Osteocyte (in vitro differentiated cells): ENCODE measurements at places on chromosomes 3 and 15. TPM values are rescaled to one million over a fixed set of nuclear protein-coding genes. Genes with fewer than 3 reads are reported as not detected.

DNA sequence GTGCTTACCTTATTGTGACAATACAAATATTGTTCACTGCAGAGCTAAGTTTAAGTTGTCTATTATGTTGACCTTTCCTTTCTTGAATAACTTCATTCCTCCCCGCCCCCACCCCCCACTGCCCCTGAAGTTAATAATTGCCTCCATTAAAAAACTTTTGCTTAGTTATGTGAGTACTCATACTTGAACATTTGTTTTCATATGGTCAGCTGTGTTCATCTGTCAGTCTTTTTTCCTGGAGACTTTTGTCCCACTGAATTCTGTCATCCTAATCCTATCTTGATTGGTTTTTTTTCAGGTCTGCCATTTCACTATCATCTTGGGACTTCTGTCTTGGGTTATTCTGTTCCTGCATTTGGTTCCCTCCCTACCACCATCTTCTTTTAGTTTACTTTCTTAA lies 8.5 kb downstream of the SLC25A36 start:
- no peak overlapping the region for H3K27ac ChIP-seq
- peaks cover 2% of the 10 kb centered on the region for H3K36me3 ChIP-seq
- DNase-seq = no peak
- no peaks in the 10 kb centered on the region for H3K27me3 ChIP-seq
- H3K4me1 ChIP-seq = peaks cover 36% of the 10 kb centered on the region
- no peak overlapping the region for H3K4me3 ChIP-seq

GRCh38 chr3:177563243-177563780 lies 366.0 kb upstream of the TBL1XR1 start:
- peaks cover 16% of the 10 kb centered on the region for H3K4me1 ChIP-seq
- H3K4me3 ChIP-seq = no peak overlapping the region
- no peaks in the 10 kb centered on the region for H3K36me3 ChIP-seq

- peaks cover 3% of the 10 kb centered on the region for H3K4me1 ChIP-seq
- no peak for DNase-seq
Observed at GRCh38 chr3:58222161-58222724, 11.5 kb upstream of the DNASE1L3 start.

DNA sequence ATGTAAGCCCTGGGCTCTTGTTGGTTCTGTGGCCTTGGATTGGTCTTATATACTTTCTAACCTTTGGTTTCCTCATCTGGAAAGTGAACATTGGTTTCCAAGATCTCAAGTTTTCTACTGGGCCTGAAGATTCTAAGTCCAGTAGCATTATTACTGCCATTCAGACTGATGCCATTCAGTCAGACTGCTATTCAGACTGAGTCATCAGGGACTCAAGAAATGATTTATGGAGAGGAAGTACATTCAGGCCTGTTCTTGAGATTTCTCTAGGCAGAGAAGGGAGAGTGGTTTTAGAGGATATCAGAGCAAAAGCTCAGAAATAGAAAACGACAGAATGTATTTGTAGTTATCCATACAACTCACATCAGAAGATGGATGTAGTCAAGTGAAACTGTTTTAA lies 557.2 kb downstream of the NR2F2 start:
- H3K4me1 ChIP-seq = peaks cover 12% of the 10 kb centered on the region
- H3K27ac ChIP-seq = no peak overlapping the region
- no peak for DNase-seq
- no peaks in the 10 kb centered on the region for H3K36me3 ChIP-seq

- DNase-seq = no peak
- H3K4me1 ChIP-seq = no peaks in the 10 kb centered on the region
- H3K27me3 ChIP-seq = no peaks in the 10 kb centered on the region
- H3K27ac ChIP-seq = no peak overlapping the region
Observed at GRCh38 chr3:133277813-133278212, 122.0 kb upstream of the BFSP2 start.

- H3K4me3 ChIP-seq = no peak overlapping the region
- DNase-seq = no peak
- H3K4me1 ChIP-seq = no peaks in the 10 kb centered on the region
- H3K27ac ChIP-seq = no peak overlapping the region
- H3K36me3 ChIP-seq = no peaks in the 10 kb centered on the region
- H3K27me3 ChIP-seq = no peaks in the 10 kb centered on the region
Observed at GRCh38 chr15:88331291-88331690, 74.8 kb upstream of the NTRK3 start.

DNA sequence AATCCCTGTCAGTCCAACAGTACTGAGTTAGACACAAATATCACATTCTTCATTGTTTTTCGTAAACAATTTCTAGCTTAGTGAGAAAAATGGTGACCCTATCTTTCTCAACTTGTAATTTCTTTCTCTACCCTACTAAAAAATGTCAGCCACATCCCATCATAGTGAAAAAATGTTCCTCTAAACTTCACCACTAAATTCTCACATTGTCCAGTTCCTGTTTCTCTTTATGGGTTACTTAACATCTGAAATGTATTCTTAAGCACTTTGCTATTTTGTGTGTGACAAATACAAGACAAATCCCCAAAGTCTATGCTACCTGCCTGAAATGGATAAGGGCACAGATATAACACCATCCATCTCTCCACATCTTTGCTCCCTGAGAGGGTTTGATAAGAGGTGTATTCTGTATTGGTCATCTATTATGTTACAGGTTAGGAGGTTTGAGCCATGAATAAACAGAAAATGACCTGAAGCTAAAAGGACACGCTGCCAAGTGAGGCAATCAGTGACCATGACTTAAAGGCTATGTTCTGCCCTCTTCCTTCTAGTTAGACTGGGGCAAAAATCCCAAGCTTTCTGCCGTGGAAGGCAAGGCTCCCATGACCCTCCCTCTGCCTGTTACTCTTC lies 118.2 kb downstream of the GADL1 start:
- H3K4me3 ChIP-seq = no peak overlapping the region
- H3K4me1 ChIP-seq = no peaks in the 10 kb centered on the region
- no peak for DNase-seq
- H3K27me3 ChIP-seq = peaks cover 14% of the 10 kb centered on the region
- H3K36me3 ChIP-seq = no peaks in the 10 kb centered on the region

DNA sequence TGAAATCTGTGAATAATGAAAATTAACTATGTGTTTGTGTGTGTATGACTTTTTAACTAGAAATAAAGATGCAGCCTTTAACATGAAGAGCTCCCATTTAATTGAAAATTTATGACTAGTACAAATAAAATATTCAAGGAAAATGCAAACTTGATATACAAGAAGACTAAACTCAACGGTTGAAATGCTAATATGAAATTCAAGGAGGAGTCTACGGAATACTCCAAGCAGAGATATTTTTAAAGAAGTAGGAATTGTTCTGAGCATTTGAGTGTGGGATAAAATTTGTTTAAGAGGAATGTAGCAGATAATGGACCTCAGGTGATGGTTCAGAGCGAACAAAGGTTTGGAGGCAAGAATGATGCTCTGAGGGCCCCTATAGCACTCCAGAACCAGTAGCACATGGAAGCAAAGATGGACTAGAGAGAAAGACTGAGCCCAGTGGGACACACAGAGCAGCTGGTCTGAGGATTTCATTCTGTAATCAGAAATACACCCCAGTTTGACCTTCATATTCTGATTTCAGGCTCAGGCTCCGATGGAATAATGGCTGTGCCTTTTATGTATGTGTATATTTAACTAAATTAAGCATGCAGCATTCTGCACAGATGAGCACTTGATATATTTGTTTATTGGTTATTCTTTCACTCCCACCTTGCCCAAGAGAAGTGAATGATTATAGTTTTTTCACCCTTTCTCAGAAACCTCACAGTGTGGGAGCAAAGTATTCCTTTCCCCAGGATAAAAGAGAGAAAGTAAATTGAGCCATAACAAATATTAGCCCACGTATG lies 227.1 kb downstream of the ZPLD1 start:
- no peak overlapping the region for H3K27ac ChIP-seq
- no peak overlapping the region for H3K4me3 ChIP-seq
- H3K4me1 ChIP-seq = no peaks in the 10 kb centered on the region
- H3K27me3 ChIP-seq = peaks cover 16% of the 10 kb centered on the region

GRCh38 chr3:31307131-31307785 lies 225.5 kb upstream of the STT3B start:
- peaks cover 4% of the 10 kb centered on the region for H3K27me3 ChIP-seq
- no peaks in the 10 kb centered on the region for H3K4me1 ChIP-seq
- H3K4me3 ChIP-seq = no peak overlapping the region

GRCh38 chr15:66019368-66019767 lies 150.1 kb downstream of the RAB11A start:
- no peak overlapping the region for H3K4me3 ChIP-seq
- no peaks in the 10 kb centered on the region for H3K4me1 ChIP-seq
- peaks cover 46% of the 10 kb centered on the region for H3K27me3 ChIP-seq
- no peak overlapping the region for H3K27ac ChIP-seq
- no peaks in the 10 kb centered on the region for H3K36me3 ChIP-seq
- DNase-seq = no peak

DNA sequence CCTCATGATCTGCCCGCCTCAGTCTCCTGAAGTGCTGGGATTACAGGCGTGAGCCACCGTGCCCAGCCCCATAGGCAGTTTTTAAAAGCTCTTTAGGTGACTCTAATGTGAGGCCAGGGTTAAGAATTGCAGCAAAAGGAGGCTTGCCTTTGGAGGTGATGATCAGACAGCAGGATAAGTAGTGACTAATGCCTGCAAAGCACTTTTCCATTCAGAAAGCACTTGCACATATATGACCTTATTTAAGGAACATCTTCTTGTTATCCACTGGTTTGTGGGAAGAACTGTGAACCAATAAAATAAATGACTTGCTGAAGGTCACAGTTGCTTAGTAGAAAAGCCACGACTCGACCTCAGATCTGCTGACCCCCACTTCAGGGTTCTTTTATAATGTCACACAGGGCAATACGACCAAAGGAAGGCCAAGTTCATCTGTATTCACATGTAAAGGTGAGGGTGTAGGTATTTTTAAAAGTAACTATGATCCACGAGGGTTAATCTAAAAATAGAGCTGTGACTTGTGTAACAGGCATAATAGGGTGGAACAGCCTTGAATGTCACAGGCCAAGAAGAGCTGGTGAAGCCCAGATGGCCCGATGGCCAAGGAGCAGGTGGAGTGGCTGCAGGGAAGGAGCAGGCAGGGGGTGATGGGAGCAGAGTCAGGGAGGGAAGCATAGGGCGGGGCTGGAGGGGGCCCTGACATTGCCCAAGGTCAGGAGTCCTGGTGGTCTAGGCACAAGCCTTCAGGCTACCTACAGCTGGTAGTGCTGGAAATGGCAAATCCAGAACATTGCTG lies 24.4 kb downstream of the LARP6 start:
- H3K4me1 ChIP-seq = peaks cover 66% of the 10 kb centered on the region
- H3K36me3 ChIP-seq = peaks cover 33% of the 10 kb centered on the region
- H3K27ac ChIP-seq = no peak overlapping the region
- peak; percentile 76 for DNase-seq
- H3K4me3 ChIP-seq = no peak overlapping the region
- no peaks in the 10 kb centered on the region for H3K27me3 ChIP-seq

GRCh38 chr3:156014489-156014888 lies 105.9 kb upstream of the KCNAB1 start:
- H3K4me1 ChIP-seq = no peaks in the 10 kb centered on the region
- no peak overlapping the region for H3K27ac ChIP-seq
- peaks cover 7% of the 10 kb centered on the region for H3K27me3 ChIP-seq

DNA sequence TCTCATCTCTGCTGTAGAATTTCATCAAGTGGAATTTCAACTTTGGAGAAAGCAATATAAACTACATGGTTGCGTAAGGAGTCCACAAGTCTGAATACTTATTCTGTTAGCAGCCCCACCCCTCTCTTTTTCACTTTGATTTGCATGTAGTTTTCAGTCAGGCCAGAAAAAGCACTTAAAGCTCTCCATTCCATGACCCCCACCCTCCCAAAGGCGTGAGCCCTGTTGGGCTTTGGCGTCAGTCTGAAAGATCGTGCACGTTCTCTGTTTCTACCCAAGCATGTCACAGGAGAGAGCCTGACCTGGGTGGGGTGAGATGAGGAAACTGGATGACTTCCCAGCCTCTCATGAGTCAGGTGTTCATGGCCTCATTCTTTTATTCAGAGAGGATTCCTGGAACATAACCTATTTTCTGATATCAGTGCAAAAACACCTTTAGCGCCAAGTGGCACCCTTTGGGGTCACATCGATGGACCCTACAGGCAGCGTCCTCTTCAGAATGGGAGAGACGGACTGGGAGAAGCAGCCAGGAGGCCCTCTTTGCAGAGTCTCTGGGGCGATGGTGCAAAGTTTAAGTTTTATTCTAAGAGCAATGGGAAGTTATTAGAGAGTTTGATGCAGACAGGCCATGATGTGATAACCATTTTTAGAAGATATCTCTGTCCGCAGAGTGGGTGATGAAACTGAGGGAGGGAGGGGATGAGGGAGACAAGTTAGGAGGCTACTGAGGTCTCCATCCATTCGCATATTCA lies 55.8 kb downstream of the LSM3 start:
- H3K36me3 ChIP-seq = peaks cover 5% of the 10 kb centered on the region
- DNase-seq = peak; percentile 51
- H3K4me1 ChIP-seq = peaks cover 23% of the 10 kb centered on the region
- no peak overlapping the region for H3K4me3 ChIP-seq
- H3K27me3 ChIP-seq = no peaks in the 10 kb centered on the region
- H3K27ac ChIP-seq = no peak overlapping the region

- no peak for DNase-seq
- H3K27me3 ChIP-seq = no peaks in the 10 kb centered on the region
- no peak overlapping the region for H3K27ac ChIP-seq
- no peak overlapping the region for H3K4me3 ChIP-seq
- H3K4me1 ChIP-seq = peaks cover 7% of the 10 kb centered on the region
Observed at GRCh38 chr3:196192524-196193051, 18.6 kb downstream of the ZDHHC19 start.

GRCh38 chr3:40009991-40010390 lies 200.6 kb downstream of the MYRIP start:
- H3K4me3 ChIP-seq = no peak overlapping the region
- DNase-seq = no peak
- no peak overlapping the region for H3K27ac ChIP-seq
- H3K27me3 ChIP-seq = peaks cover 7% of the 10 kb centered on the region
- H3K4me1 ChIP-seq = no peaks in the 10 kb centered on the region

GRCh38 chr15:68175526-68175925 lies 29.6 kb downstream of the CALML4 start:
- H3K4me1 ChIP-seq = peaks cover 7% of the 10 kb centered on the region
- H3K36me3 ChIP-seq = peaks cover 29% of the 10 kb centered on the region
- H3K27ac ChIP-seq = no peak overlapping the region
- no peaks in the 10 kb centered on the region for H3K27me3 ChIP-seq
- DNase-seq = no peak

GRCh38 chr3:46833346-46834300 lies 29.6 kb downstream of the MYL3 start:
- peaks cover 44% of the 10 kb centered on the region for H3K27me3 ChIP-seq
- H3K36me3 ChIP-seq = peaks cover 5% of the 10 kb centered on the region
- no peak for DNase-seq
- no peak overlapping the region for H3K4me3 ChIP-seq
- no peak overlapping the region for H3K27ac ChIP-seq

- peak overlapping the region; percentile 25 for H3K27ac ChIP-seq
- H3K36me3 ChIP-seq = no peaks in the 10 kb centered on the region
- DNase-seq = no peak
- no peak overlapping the region for H3K4me3 ChIP-seq
Observed at GRCh38 chr3:104438706-104439105, 928.0 kb upstream of the ALCAM start.

FBXL22 gene
- total RNA-seq = 0.48 and 0.52 TPM in 2 replicates

LRRC31 gene
- total RNA-seq = not detected in 2 replicates

CP gene
- total RNA-seq = 0.32 TPM in 1 of 2 replicates, not detected in the other

TRPM1 gene
- not detected in 2 replicates for total RNA-seq

OR5H1 gene
- not detected in 2 replicates for total RNA-seq

PRR23C gene
- total RNA-seq = not detected in 2 replicates

NT5DC2 gene
- total RNA-seq = 178 and 188 TPM in 2 replicates

RIOX2 gene
- total RNA-seq = 24.0 and 25.4 TPM in 2 replicates

FBXL2 gene
- 16.0 and 20.4 TPM in 2 replicates for total RNA-seq
